ENCODE measurements at places on chromosomes 4 and X.

GRCh38 chr4:174494726-174495125, 27.6 kb downstream of the HPGD start:
- no peak for DNase-seq

GRCh38 chr4:124946696-124947095, 234.2 kb upstream of the ANKRD50 start:
- no peak for DNase-seq

GRCh38 chr4:64158648-64159326, 250.5 kb downstream of the TECRL start:
- peak; percentile 14 for DNase-seq

GRCh38 chr4:147453561-147454141, 27.2 kb upstream of the EDNRA start:
- no peak for DNase-seq

- no peak for DNase-seq
These were observed 29.8 kb downstream of the SLC9A6 start for GRCh38 chrX:136015016-136015415.

GRCh38 chr4:116705466-116705865, 379.9 kb downstream of the TRAM1L1 start:
- no peak for DNase-seq

DNA sequence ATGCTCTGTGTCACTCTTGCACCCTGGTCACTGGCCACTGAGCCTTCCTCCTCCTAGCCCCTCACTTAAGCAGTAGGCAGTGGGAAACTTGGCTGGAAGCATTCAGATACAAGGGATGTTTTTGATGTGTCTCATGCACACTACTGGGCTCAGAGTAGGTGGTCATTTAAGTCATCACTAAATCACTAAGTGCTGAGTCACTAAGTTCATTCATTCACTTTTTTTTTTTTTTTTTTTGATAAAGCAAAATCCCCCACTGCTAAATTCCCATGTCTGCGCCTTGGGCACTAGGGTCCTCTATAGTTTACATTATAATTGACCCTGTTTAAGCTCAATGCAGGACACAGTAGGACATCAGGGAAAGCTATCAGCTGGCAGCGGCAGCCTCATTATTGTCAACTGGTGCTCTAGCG, 182.4 kb upstream of the MBNL3 start:
- DNase-seq = no peak

GRCh38 chr4:131499141-131499873, 1649.8 kb upstream of the PCDH10 start:
- DNase-seq = no peak

- no peak for DNase-seq
These were observed 109.6 kb downstream of the NHSL2 start for GRCh38 chrX:72020204-72020603.

DNA sequence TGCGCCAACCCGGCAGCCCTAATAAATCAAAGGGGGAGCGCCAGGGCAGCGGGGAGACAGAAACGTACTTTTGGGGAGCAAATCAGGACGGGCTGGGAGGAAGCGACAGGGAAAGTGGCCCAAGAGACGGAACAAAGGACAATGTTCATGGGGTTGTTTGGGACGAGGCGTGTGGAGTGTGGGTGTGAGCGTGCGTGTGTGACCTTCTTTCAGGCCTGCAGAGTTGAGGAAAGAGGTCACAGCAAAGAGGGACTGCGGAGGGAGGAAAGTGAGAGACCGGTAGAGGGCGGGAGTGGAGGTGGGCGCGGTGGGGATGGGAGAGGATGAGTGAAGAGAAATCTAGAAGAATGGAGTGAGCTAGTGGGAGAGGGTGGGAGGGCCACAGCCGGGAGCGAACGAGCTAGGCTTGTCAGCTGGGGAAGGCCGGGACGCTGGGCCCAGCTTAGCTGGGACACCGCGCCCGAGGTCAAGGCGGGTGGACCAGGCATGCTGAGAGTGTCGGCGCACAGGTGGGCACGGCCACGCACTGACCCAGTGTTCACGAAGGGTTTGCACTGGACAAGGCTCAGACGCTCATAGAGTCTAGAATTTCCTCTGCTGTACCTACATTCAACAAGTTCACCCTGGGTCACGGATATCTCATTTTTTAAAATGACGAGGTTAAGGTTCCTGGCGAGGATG, 14.7 kb upstream of the PITX2 start:
- DNase-seq = no peak

GRCh38 chrX:13917507-13917906, 100.6 kb upstream of the GPM6B start:
- DNase-seq = no peak

DNA sequence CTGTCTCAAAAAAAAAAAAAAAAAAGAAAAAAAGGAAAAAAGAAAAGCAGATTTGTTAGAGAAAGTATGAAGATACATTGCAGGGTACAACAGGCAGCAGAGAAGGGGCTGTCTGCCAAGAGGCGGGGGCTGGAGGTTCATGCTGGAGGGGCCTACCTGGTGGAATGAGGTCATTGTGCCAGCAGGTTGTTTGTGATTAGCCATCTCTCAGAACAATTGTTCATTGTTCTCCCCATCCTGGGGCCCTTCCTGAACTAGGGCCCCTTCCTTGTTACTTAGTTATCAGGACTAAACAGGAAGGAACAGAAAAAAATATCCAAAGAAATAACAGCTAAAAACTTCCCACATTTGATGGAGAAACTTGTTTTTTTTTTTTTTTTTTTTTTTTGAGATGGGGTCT, 14.0 kb upstream of the GPKOW start:
- no peak for DNase-seq

- DNase-seq = no peak
These were observed 8.5 kb upstream of the NFKB1 start for GRCh38 chr4:102492531-102493241.

GRCh38 chrX:103477496-103477895, 41.8 kb downstream of the RAB40A start:
- no peak for DNase-seq

DNA sequence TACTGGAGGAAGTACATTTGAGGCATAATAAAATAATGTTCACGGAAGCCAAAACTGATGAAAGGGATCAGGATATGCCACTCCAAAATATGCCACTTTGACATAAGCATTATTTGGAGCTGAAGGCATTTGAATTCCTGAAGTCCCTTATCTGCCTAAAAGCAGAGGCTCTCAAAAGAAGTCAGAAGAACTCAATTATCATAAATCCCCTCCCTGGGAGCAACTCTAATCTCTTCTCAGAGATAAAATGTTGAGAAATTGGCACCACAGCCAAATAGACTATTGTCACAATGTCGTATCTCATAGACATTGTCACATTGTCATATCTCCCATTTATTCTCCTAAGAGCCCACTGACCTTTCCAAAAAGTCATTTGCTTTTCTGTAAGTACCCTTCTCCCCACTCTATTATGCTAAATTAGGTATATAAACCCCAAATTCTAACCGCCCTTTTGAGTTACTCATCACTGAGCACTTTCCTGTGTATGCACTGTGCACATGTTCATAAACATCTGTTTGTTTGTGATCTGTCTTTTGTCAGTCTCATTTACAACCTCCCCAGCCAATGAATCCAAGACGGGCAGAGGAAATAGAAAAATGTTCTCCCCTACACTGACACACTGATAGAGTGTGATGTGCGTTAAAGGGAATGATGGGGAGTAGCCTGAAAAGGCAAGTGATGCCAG, 78.5 kb upstream of the NAF1 start:
- no peak for DNase-seq

DNA sequence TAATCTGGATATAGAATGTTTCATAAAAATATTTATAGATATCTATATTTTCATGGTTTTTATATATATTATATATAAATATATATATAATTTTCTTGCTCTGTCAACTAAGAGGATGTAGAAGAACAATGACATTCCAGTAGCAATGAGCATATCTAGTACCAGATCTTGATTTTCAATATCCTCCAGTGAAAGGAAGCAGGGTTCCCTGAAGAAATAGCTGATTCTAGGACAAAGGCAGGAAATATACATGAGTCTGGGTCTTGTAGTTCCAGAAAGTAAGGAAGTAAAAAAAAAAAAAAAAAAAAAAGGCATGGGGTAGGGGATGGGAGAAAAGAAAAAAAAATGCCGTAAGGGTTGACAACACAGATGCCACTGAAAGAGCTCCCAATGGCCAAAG, 241.4 kb downstream of the RASL11B start:
- no peak for DNase-seq

DNA sequence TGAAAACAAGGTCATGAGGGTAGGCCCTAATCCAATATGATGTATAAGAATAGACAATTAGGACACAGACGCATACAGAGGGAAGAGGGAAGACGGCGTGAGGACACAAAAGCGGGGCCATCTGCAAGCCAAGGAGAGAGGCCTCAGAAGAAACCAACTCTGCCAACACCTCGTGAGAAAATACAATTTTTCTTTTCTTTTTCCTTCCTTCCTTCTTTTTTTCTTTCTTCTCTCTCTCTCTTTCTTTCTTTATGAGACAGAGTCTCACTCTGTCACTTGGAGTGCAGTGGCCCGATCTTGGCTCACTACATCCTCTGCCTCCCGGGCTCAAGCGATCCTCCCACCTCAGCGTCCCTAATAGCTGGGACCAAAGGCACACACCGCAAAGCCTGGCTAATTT, 1.5 kb upstream of the PKD2 start:
- DNase-seq = no peak

- no peak for DNase-seq
These were observed 194.2 kb downstream of the NWD2 start for GRCh38 chr4:37438564-37439279.
